ENCODE measurements at places on chromosomes 1 and 21.

DNA sequence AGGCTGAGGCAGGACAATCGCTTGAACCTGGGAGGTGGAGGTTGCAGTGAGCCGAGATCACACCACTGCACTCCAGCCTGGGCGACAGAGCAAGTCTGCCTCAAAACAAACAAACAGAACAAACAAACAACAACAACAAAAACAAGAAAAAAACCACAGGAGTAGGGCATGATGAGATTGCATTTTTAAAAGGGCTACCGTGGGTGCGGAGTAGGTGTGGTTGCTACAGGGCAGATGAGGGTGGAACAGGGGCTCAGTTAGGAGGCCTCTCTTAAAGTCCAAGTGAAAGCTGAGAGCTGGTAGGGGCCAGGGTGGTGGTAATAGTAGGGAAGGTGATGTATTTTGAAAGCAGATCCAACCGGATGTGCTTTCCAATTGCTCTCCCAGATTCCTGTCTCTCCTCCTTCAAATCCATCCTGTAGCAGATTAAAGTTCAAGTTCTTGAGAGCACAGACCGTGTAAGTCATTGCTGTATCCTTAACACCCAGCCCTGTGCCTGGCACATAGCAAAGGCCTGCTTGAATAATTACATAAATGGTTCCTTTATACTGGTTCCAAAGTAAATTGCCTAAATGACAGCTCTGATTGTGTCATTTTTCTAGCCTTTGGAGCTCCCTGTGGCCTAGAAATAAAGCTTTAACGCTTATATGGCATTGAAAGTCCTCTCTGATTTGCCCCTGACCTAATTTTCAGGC, 4.2 kb upstream of the LINGO4 start:
- no peak for DNase-seq

- no peak for DNase-seq
These were observed 43.4 kb downstream of the CDCP2 start for GRCh38 chr1:54109129-54110090.

DNA sequence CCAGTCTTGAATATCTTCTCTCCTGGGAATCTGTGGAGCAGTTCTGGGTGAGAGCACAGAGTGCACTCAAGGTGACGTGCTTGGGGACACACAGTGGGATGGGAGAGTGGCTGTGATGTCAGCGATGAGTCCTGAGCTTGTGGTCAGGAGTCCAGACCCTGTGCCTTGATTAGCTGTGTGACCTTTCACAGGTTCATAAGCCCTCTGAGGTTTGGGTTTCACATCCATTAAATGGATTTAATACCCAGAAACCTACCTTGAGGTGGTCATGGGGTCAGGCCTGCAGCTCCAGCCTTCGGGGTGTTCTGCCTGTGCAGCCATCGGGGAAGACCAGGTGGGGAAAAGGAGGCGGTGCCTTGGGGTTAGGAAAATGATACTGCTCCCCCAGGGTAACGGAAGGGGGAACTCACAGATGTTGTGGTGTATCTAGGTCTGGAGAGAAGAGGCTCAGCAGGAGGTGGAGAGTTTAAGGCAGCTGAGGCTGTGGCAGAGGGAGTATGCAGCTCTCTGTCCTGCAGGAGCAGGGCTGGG, 38.5 kb upstream of the ETV3 start:
- DNase-seq, result peak; percentile 71

- DNase-seq, result no peak
These were observed 351.0 kb downstream of the SIPA1L2 start for GRCh38 chr1:232278925-232279324.

- no peak for DNase-seq
These were observed 225.3 kb downstream of the BACH1 start for GRCh38 chr21:29524055-29524454.

DNA sequence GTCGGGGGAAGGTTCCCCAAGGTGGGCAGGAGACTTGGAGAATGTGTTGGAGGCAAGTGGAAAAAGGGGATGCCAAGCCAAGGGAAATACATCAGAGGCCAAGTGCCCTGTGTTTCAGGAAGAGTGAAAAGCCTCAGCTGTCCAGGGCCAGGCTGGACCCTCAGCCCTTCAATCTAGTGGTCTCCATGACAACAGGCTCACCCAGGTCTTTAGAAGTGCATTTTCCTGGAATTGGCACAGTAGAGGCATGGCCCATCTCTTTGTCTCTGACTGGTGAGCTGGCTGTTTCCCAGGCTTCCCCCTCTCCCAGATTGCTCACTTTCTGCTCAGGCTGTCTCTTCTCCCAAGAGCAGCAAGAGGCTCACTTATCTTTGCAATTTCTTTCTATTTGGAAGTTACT, 10.4 kb upstream of the RHBG start:
- no peak for DNase-seq

- no peak for DNase-seq
These were observed 120.4 kb downstream of the SIPA1L2 start for GRCh38 chr1:232509570-232509969.

DNA sequence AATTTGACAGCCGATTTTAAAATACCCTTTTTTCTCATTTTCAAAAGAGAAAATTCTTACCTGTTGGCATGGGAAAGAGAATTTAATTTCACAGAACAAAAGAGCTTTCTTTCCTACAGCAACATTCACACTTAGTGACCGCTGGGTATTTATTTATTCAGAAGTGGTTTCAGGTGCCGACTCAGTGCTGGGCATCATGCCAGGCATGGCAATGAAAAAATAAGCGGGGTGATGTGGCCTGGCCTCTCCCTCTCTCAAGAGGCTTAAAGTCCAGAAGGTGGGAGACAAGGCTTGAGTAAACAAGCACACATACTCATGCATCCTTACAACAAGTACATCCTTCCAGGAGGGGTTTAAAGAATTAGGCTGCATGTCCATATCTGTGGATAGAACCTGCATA, 4.1 kb upstream of the PCP4 start:
- no peak for DNase-seq

All from GM12865 (cell line).